ENCODE measurements at places on chromosomes 3 and 15. TPM values are rescaled to one million over a fixed set of nuclear protein-coding genes. Genes with fewer than 3 reads are reported as not detected.

The BUB1B gene
- total RNA-seq, result 73.1 TPM

The ANKRD34C gene
- not detected for total RNA-seq

GRCh38 chr3:119469418-119470189, 841 bp downstream of the POGLUT1 start:
- peaks cover 14% of the 10 kb centered on the region for H3K36me3 ChIP-seq
- peaks cover 26% of the 10 kb centered on the region for H3K4me1 ChIP-seq
- no peak for DNase-seq
- peak overlapping the region; percentile 88 for H3K27ac ChIP-seq
- no peaks in the 10 kb centered on the region for H3K27me3 ChIP-seq

The NMNAT3 gene
- total RNA-seq, result 0.43 TPM

DNA sequence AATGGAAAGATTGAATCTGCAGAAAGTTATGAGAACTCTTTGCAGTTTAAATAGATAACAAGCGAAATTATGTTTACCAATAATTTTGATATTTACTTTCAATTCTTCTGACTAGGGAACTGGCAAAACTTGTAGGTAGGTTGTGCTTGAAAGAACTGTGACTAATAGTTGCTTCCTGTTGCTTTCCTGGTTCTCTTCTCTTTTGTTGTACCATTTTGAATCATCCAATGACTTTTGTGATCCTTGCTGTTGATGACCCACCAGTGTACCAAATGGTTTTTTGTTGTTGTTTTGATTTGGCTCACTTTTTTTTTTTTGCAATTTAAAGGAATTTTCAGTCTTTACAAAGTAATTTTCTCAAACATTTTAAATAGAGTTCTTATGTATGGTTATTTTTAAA, 64.9 kb upstream of the DCBLD2 start:
- DNase-seq, result no peak
- peaks cover 2% of the 10 kb centered on the region for H3K27me3 ChIP-seq
- no peaks in the 10 kb centered on the region for H3K36me3 ChIP-seq
- H3K27ac ChIP-seq, result no peak overlapping the region

The NEO1 gene
- total RNA-seq, result 12.5 TPM

- peaks cover 2% of the 10 kb centered on the region for H3K4me1 ChIP-seq
- no peak for DNase-seq
- no peak overlapping the region for H3K27ac ChIP-seq
Observed at GRCh38 chr15:69854001-69854400, 243.7 kb downstream of the TLE3 start.

The SPPL2A gene
- total RNA-seq, result 97.3 TPM

- DNase-seq, result no peak
- no peak overlapping the region for H3K27ac ChIP-seq
- no peaks in the 10 kb centered on the region for H3K4me1 ChIP-seq
Observed at GRCh38 chr15:98126326-98127085, 166.0 kb downstream of the ARRDC4 start.

The STAC gene
- total RNA-seq, result not detected

The ZMYND10 gene
- 1.8 TPM for total RNA-seq

The PLSCR2 gene
- not detected for total RNA-seq

GRCh38 chr3:115396801-115397200, 226.5 kb upstream of the GAP43 start:
- no peaks in the 10 kb centered on the region for H3K4me1 ChIP-seq
- no peak for DNase-seq
- no peak overlapping the region for H3K4me3 ChIP-seq
- H3K27ac ChIP-seq, result no peak overlapping the region

- no peak for DNase-seq
- H3K36me3 ChIP-seq, result no peaks in the 10 kb centered on the region
- no peaks in the 10 kb centered on the region for H3K27me3 ChIP-seq
- H3K4me1 ChIP-seq, result peaks cover 34% of the 10 kb centered on the region
Observed at GRCh38 chr15:85024509-85025336, 43.1 kb downstream of the PDE8A start.

The PDZRN3 gene
- not detected for total RNA-seq

GRCh38 chr3:31305340-31305739, 227.4 kb upstream of the STT3B start:
- no peak for DNase-seq
- no peaks in the 10 kb centered on the region for H3K27me3 ChIP-seq
- H3K4me1 ChIP-seq, result peaks cover 5% of the 10 kb centered on the region
- no peak overlapping the region for H3K4me3 ChIP-seq

GRCh38 chr15:70259028-70259424, 161.3 kb upstream of the TLE3 start:
- no peak overlapping the region for H3K4me3 ChIP-seq
- no peak overlapping the region for H3K27ac ChIP-seq
- H3K4me1 ChIP-seq, result peaks cover 35% of the 10 kb centered on the region
- peaks cover 46% of the 10 kb centered on the region for H3K27me3 ChIP-seq
- no peaks in the 10 kb centered on the region for H3K36me3 ChIP-seq
- DNase-seq, result peak; percentile 37

DNA sequence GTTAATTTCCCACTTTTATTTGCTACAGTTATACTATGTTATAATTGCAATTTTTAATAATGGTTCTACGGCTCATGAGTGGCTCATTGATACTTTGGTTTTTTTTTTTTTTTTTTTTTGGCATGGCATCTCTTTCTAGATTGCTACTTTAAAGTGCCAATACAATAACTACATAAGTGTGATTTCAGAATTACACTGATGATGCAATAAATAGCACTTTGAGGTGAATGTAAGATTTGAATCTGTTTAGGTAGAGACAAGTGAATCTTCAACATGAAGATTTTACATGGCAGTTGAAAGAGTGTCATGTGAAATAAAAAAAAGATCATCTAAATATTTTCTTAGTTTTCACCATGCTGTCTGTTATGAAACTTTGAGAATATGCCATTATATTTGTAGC, 75.7 kb downstream of the KBTBD8 start:
- no peak overlapping the region for H3K4me3 ChIP-seq
- DNase-seq, result no peak
- no peaks in the 10 kb centered on the region for H3K27me3 ChIP-seq
- H3K36me3 ChIP-seq, result no peaks in the 10 kb centered on the region

- H3K4me3 ChIP-seq, result no peak overlapping the region
- no peak for DNase-seq
- no peaks in the 10 kb centered on the region for H3K27me3 ChIP-seq
- H3K27ac ChIP-seq, result no peak overlapping the region
- H3K36me3 ChIP-seq, result peaks cover 48% of the 10 kb centered on the region
- H3K4me1 ChIP-seq, result peaks cover 54% of the 10 kb centered on the region
Observed at GRCh38 chr3:11607816-11608215, 35.9 kb downstream of the VGLL4 start.

- H3K4me1 ChIP-seq, result no peaks in the 10 kb centered on the region
- no peaks in the 10 kb centered on the region for H3K36me3 ChIP-seq
- no peak overlapping the region for H3K4me3 ChIP-seq
- no peak for DNase-seq
Observed at GRCh38 chr3:177470197-177470941, 273.1 kb upstream of the TBL1XR1 start.

DNA sequence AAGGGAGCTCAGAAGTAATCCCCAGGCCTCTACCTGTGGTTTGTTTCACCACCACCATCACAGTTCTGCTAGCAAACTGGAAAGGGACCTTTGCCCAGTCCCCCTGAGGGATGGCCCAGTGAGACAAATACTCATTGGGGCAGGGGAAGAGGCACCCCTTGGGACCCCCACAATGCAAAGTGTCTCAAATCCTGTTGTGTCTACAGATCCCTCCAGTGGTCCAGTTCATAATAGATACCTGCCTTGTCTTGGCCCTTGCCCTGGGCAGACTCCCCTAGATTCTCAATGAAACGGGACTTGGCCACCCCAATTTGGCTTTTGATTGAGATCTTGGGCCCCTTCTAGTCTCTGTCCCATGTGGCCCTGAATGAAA, 43.8 kb upstream of the RAB6B start:
- no peak overlapping the region for H3K4me3 ChIP-seq
- H3K4me1 ChIP-seq, result peaks cover 11% of the 10 kb centered on the region
- H3K36me3 ChIP-seq, result no peaks in the 10 kb centered on the region
- no peak for DNase-seq
- no peak overlapping the region for H3K27ac ChIP-seq

DNA sequence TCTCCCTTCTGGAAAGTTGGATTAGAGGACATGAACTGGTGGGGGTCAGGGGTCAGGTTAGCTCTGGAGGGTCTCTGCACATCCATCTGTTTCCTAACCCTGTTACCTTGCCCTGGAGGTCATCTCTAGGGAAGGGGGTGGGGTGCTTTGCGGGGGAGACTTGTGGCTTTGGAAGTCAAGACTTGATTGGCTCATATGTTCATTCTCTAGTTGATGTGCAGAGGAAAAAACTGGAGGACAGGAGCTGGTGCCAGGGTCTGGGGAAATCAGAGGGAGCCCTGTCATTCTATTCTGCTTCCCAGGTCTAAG, 42.9 kb upstream of the ROPN1 start:
- H3K27ac ChIP-seq, result no peak overlapping the region
- H3K4me3 ChIP-seq, result peak overlapping the region; percentile 55
- DNase-seq, result no peak
- no peaks in the 10 kb centered on the region for H3K36me3 ChIP-seq
- H3K4me1 ChIP-seq, result peaks cover 7% of the 10 kb centered on the region
- peaks cover 22% of the 10 kb centered on the region for H3K27me3 ChIP-seq

DNA sequence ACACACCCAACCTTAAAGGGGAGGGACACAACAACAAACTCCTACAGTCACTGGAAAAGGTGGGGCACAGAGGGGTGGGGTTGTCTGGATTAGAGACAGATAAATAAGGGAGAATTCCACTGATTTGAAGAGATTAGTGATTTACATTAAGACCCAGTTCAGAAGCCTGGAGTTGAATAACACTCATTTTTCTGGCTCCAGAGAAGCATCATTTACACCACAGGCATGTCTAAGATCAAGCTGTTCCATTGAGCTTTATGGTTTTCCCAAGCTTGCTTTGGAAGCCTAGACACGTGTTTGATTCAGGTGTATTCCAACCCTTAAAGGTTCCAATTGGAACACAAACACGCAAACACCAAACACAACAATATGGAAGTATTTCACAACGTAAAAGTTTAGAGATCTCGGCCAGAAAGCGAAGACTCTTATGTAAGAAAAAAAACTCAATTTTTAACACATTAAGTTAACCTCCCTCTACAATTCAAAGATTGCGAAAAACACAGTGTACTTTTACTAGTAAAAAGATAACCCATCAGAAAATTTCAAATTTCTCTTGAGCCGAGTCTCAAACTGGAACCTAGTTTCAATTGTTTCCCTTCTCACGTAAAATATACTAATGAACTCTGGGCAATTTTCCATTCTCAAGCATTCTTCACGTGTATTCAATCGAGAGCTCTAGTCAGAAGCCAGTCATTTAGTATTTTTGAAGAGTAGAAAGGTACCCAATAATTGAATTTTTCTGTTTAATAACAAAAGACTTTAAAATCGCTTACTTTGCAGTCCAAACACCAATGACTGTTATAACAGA, 2.1 kb downstream of the TRA2B start:
- peaks cover 73% of the 10 kb centered on the region for H3K36me3 ChIP-seq
- peaks cover 6% of the 10 kb centered on the region for H3K27me3 ChIP-seq
- H3K27ac ChIP-seq, result peak overlapping the region; percentile 100
- peak overlapping the region; percentile 98 for H3K4me3 ChIP-seq
- H3K4me1 ChIP-seq, result peaks cover 49% of the 10 kb centered on the region

DNA sequence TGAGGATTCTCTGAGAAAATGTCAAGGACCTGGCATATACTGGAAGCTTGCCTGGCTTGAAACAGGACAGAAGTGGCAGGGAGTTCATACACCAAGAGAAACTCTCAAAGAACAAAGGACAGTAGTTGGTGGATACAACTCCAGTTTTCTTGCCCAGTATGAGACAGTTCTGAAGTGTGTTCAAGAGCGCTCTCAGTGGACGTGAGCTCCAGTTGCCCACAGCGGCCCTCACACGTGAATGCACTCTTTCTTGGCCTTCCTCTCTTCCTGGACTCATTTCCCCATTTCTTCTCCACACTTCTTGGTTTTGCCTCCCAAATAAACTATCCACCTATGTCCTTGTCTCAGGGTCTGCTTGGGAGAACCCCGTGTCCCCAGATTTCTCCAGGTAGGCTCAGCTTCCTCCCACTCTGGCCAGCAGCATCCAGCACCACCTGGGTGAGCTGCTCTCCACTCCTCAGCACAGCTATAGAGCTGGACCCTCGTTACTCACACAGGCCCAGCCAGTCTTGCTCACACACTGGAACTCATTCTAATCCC, 54.5 kb downstream of the DCLK3 start:
- H3K4me1 ChIP-seq, result no peaks in the 10 kb centered on the region
- no peak overlapping the region for H3K27ac ChIP-seq
- DNase-seq, result no peak
- no peak overlapping the region for H3K4me3 ChIP-seq
- no peaks in the 10 kb centered on the region for H3K27me3 ChIP-seq

The ARHGAP11A gene
- 103 TPM for total RNA-seq

DNA sequence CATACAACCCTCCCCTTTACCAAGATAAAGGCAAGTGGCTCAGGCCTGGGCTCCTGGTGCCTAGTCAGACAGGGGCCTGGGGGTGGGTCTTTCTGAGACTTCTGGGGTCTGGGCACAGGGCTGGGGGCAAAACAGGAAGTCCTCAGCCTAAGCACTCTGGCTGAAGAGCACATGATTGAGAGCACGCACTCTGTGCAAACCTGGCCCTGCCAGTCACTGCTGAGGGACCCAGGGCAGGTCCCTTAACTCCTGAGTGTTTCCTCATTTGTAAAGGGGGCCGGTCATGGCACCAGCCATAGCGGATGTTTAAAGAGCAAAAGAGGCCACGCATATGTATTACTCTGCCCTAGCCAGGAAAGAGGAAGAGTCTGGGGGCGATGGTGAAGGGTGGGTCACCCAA, 16.0 kb downstream of the TKT start:
- DNase-seq, result no peak
- H3K4me3 ChIP-seq, result no peak overlapping the region
- H3K4me1 ChIP-seq, result peaks cover 11% of the 10 kb centered on the region
- no peaks in the 10 kb centered on the region for H3K27me3 ChIP-seq

The KBTBD12 gene
- not detected for total RNA-seq

GRCh38 chr3:4994823-4995499, 15.7 kb downstream of the BHLHE40 start:
- no peak overlapping the region for H3K4me3 ChIP-seq
- no peaks in the 10 kb centered on the region for H3K27me3 ChIP-seq

GRCh38 chr3:132417695-132418411, 551 bp downstream of the DNAJC13 start:
- peaks cover 39% of the 10 kb centered on the region for H3K4me1 ChIP-seq
- H3K27ac ChIP-seq, result peak overlapping the region; percentile 92
- H3K4me3 ChIP-seq, result peak overlapping the region; percentile 99
- H3K27me3 ChIP-seq, result no peaks in the 10 kb centered on the region

GRCh38 chr3:169497567-169498257, 165.8 kb downstream of the MECOM start:
- no peak for DNase-seq
- H3K4me1 ChIP-seq, result no peaks in the 10 kb centered on the region
- H3K36me3 ChIP-seq, result no peaks in the 10 kb centered on the region

GRCh38 chr15:100900795-100901169, 18.4 kb upstream of the LRRK1 start:
- no peaks in the 10 kb centered on the region for H3K36me3 ChIP-seq
- no peak overlapping the region for H3K4me3 ChIP-seq

DNA sequence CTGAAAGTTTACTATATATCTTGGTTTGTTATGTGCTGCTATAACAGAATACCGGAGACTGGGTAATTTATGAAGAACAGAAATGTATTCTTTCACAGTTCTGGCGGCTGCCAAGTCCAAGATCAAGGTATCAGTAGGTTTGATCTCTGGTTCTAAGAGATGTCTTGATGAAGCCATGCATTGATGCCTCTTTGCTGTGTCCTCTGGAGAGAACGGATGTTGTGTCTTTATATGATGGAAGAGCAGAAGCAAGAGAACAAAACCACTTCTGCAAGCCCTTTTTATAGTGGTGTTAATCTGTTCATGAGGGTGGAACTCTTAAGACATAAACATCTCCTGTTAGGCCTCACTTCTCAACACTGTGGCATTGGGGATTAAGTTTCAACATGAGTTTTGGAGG, 62.7 kb downstream of the TCF12 start:
- DNase-seq, result no peak
- no peak overlapping the region for H3K27ac ChIP-seq
- no peaks in the 10 kb centered on the region for H3K36me3 ChIP-seq
- peaks cover 31% of the 10 kb centered on the region for H3K4me1 ChIP-seq
- no peak overlapping the region for H3K4me3 ChIP-seq
- no peaks in the 10 kb centered on the region for H3K27me3 ChIP-seq

The SAMD7 gene
- not detected for total RNA-seq

Measured in activated T-helper 2 cell treated with anti-CD3 and anti-CD28 coated beads, Interferon-gamma antibody, Interleukin-2, Interleukin-4, amounts not matched to agents 10 μg/mL and 5 μg/mL and 100 μg/mL, durations not matched to agents 14 hours and 24 hours and 36 hours (primary cell).